ENCODE measurements at places on chromosomes 2 and 18. TPM values are rescaled to one million over a fixed set of nuclear protein-coding genes. Genes with fewer than 3 reads are reported as not detected.

The SERPINB10 gene
- total RNA-seq: 0.07 TPM

The HRH4 gene
- total RNA-seq: not detected

The MAB21L4 gene
- under 0.01 TPM for total RNA-seq

The TRABD2A gene
- total RNA-seq: 5.1 TPM

The PXDN gene
- 149 TPM for total RNA-seq

The MAL gene
- not detected for total RNA-seq

The MAP3K20 gene
- 32.6 TPM for total RNA-seq

The IL36RN gene
- not detected for total RNA-seq

The SLC16A14 gene
- total RNA-seq: 0.13 TPM

The PDIA6 gene
- 469 TPM for total RNA-seq

The PPP1R1C gene
- 0.53 TPM for total RNA-seq

The MROH2A gene
- total RNA-seq: not detected

The FZD7 gene
- 0.27 TPM for total RNA-seq

The KLHL41 gene
- total RNA-seq: 0.29 TPM

The HOXD12 gene
- total RNA-seq: not detected

The GALNT5 gene
- not detected for total RNA-seq

The SERPINB12 gene
- total RNA-seq: not detected

The SLC8A1 gene
- 7.0 TPM for total RNA-seq

The GTF2A1L gene
- total RNA-seq: 0.57 TPM

The RGPD3 gene
- total RNA-seq: 0.53 TPM

The MAP3K19 gene
- total RNA-seq: not detected

The C1QL2 gene
- total RNA-seq: not detected

The FOXD4L1 gene
- not detected for total RNA-seq

The GPR45 gene
- not detected for total RNA-seq

The ST8SIA3 gene
- total RNA-seq: not detected

The DUSP11 gene
- total RNA-seq: 42.6 TPM

The FBXO48 gene
- total RNA-seq: 0.72 TPM

The TLK1 gene
- total RNA-seq: 24.3 TPM

The LYG2 gene
- not detected for total RNA-seq

The FAM228A gene
- not detected for total RNA-seq

The SP140L gene
- 25.9 TPM for total RNA-seq

The EML6 gene
- 0.80 TPM for total RNA-seq

The ALLC gene
- not detected for total RNA-seq

The DNAJC5G gene
- total RNA-seq: not detected

The GPR55 gene
- total RNA-seq: not detected

The ASXL3 gene
- 0.14 TPM for total RNA-seq

The SLC5A7 gene
- total RNA-seq: not detected

The GDF7 gene
- total RNA-seq: 2.5 TPM

The C1GALT1C1L gene
- total RNA-seq: not detected

The CDKL4 gene
- 0.86 TPM for total RNA-seq

The FOSL2 gene
- total RNA-seq: 51.8 TPM

The PLEK gene
- total RNA-seq: 0.22 TPM

The DSG2 gene
- total RNA-seq: 0.07 TPM
